Stimulated activated CD4-positive, alpha-beta T cell treated with anti-CD3 and anti-CD28 coated beads, Interleukin-2, amount 100 ng/mL, for 4 hours (primary cell): ENCODE measurements at places on chromosomes 2 and 18.

DNA sequence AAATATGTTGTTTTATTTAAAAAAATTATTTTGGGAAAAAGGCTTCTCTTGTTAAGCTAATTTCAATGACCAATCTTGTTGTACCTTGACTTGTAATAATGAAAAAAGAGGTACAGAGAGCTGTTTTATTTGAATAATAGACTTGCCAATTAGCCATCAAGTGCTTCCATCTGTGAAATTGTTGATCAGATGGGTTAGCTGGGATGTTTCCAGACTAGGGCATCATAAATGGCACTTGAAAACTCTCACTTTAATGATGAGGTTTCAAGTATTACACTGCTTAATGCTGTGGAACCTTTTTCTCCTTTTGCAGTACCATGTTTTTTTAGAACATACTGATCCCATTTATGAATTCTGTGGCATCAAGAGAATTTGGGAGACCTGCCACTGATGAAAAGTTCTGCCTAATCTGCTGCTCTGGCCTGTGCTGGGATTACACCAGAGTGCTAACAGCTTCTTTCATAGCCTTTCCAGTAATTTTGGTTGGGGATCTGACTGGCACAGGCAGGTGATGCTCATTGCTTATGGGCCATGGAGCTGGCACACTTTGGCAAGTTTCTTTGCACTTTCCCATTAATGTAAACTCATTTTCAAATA lies 24.2 kb downstream of the PSMD14 start:
- no peak for DNase-seq

GRCh38 chr2:170723446-170723958 lies 8.4 kb downstream of the SP5 start:
- DNase-seq = no peak

DNA sequence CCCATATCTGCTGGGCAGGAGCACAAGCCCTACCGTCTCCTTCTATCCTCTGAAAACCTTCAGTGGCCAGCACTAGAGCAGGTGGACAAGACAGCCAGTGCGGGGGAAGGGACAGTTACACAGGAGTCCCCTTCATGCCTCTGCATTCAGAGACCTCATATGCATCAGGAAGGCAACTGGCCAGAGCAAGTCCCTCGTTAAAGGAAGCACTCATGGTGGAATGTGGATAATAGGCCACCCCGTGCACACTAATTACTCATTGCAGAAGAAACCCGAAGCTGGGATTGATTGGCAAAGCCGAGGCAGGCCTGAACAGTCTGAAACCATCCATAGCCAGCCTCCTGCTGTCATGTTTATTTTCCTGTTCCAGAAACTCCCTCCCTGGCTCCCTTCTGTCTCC lies 11.2 kb downstream of the KIAA2012 start:
- no peak for DNase-seq

GRCh38 chr2:229445019-229445418 lies 173.9 kb upstream of the PID1 start:
- no peak for DNase-seq

DNA sequence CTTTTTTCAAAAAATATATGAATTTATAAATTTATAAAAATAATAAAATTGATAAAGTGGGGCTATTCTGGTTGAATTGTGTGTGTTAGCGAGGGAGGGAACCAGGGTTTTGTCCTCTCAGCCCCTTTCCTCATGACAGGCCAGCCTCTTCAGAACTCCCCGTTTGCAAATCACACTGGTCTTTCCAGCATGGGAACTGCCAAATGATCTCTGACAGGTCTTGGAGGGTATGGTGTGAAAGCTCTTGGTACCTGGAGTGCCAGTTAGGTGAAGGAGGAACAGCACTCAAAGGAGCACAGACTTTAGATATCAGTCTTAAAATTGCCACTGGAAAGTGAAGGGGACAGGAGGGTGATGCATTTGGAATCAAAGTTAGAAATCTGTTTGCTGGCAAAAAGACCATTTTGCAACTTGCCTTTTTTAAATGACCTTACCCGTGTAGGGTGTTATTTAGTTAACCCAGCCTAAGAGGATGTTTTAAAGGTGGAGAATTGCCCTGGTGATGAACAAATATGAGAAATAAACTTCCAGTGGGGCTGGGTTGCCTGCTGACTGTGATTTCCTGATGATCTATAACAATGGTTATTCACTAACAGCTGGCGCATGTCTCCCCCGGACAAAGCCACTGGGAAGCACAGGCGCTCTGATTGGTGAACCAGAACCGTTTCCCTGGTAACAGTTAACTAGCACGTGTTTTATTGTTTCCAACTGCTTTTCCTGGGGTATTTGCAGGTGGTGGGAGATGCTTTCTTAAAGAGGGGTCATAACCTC lies 85.3 kb upstream of the EFEMP1 start:
- no peak for DNase-seq
